ENCODE measurements at places on chromosomes 3 and 15.

- H3K36me3 ChIP-seq: no peaks in the 10 kb centered on the region
- H3K4me1 ChIP-seq: peaks cover 4% of the 10 kb centered on the region
- H3K4me3 ChIP-seq: no peak overlapping the region
- H3K27me3 ChIP-seq: no peaks in the 10 kb centered on the region
- H3K27ac ChIP-seq: no peak overlapping the region
- no peak for DNase-seq
Measured at GRCh38 chr3:108125550-108126071, 34.8 kb upstream of the CD47 start.

- no peaks in the 10 kb centered on the region for H3K27me3 ChIP-seq
- H3K36me3 ChIP-seq: no peaks in the 10 kb centered on the region
- no peak for DNase-seq
- no peak overlapping the region for H3K27ac ChIP-seq
- H3K4me3 ChIP-seq: no peak overlapping the region
Measured at GRCh38 chr15:90552162-90552928, 22.6 kb downstream of the CRTC3 start.

DNA sequence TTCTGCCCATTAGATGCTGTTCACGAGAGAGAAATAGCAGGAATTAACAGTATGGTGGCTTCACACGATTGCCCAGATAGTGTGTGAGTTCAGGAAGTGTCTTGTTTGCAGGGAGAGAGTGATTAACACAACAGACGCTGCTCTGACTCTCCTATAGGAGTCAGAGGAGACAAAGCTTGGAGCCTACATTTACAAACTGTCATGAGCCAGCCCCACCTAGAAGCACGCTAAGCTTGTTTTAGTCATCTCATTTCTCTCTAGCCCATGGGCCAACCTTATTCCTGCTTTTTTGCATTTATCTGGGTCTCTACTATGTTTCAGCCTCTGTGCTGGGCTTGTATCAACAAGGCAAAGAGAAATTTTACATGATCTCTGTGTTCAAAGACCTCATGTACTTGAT is 128.3 kb upstream of the BFSP2 start:
- no peak for DNase-seq
- H3K27me3 ChIP-seq: no peaks in the 10 kb centered on the region
- no peak overlapping the region for H3K4me3 ChIP-seq
- H3K4me1 ChIP-seq: no peaks in the 10 kb centered on the region
- H3K27ac ChIP-seq: no peak overlapping the region

GRCh38 chr3:190339130-190339529 is 16.9 kb upstream of the CLDN1 start:
- H3K4me3 ChIP-seq: no peak overlapping the region
- H3K27ac ChIP-seq: no peak overlapping the region
- DNase-seq: no peak
- no peaks in the 10 kb centered on the region for H3K27me3 ChIP-seq
- H3K4me1 ChIP-seq: no peaks in the 10 kb centered on the region

- no peaks in the 10 kb centered on the region for H3K27me3 ChIP-seq
- H3K36me3 ChIP-seq: no peaks in the 10 kb centered on the region
Measured at GRCh38 chr3:107425033-107425432, 47.8 kb downstream of the CCDC54 start.

DNA sequence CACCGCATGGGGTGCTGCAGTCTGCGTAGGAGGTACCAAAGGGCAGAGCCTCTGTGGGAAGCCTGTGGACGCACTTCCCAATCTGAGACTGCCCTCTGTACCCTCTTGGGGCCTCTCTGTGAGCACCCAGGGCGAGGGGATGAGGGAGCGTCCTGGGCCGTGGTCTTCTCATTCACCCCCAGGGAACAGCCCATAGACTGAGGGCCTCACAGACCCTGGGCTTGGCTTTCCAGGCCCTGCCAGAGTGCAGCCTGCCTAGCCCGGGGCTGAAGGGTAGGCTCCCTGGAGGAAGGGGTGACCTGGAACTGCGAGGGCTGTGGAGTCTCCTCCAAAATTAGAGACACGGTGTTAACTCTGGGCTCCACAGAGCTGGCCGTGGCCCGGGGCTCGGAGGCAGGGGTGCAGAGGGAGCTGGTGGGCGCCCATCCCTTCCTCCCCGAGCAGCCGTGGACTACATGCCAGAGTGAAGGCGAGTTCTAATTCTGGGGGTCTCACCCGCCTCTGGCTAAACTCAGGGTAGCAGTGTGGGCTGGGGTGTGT is 468 bp upstream of the SPTBN5 start:
- no peak for DNase-seq
- H3K4me1 ChIP-seq: peaks cover 18% of the 10 kb centered on the region
- H3K36me3 ChIP-seq: peaks cover 8% of the 10 kb centered on the region

- H3K27me3 ChIP-seq: no peaks in the 10 kb centered on the region
- H3K4me3 ChIP-seq: no peak overlapping the region
- H3K36me3 ChIP-seq: no peaks in the 10 kb centered on the region
- H3K27ac ChIP-seq: no peak overlapping the region
Measured at GRCh38 chr3:157100608-157101396, 59.1 kb downstream of the CCNL1 start.

- peaks cover 3% of the 10 kb centered on the region for H3K4me1 ChIP-seq
Measured at GRCh38 chr15:89408372-89409183, 74.0 kb upstream of the POLG start.

Data from endodermal cell (in vitro differentiated cells).